ENCODE measurements at places on chromosomes 1 and 21. TPM values are rescaled to one million over a fixed set of nuclear protein-coding genes. Genes with fewer than 3 reads are reported as not detected.

The CXADR gene
- 11.7 TPM for total RNA-seq

The NPHS2 gene
- not detected for total RNA-seq

The CRYZ gene
- total RNA-seq, result 61.5 TPM

The COL8A2 gene
- total RNA-seq, result 4.8 TPM

The GJA8 gene
- total RNA-seq, result not detected

The ADIPOR1 gene
- total RNA-seq, result 146 TPM

The VWA5B1 gene
- not detected for total RNA-seq

The TPRG1L gene
- total RNA-seq, result 19.9 TPM

The GBP7 gene
- not detected for total RNA-seq

The PRAMEF13 gene
- total RNA-seq, result not detected

The RORC gene
- total RNA-seq, result 0.16 TPM

The OVAAL gene
- total RNA-seq, result not detected

The ILDR2 gene
- not detected for total RNA-seq

The FAM3B gene
- total RNA-seq, result not detected

The ESRRG gene
- 0.04 TPM for total RNA-seq

The FBXO2 gene
- total RNA-seq, result 61.7 TPM

The KLHL17 gene
- 9.5 TPM for total RNA-seq

The LRRIQ3 gene
- total RNA-seq, result 0.39 TPM

The SPRR1A gene
- not detected for total RNA-seq

The MPL gene
- 0.34 TPM for total RNA-seq

The KCNE1 gene
- total RNA-seq, result 0.38 TPM

The KRTAP10-5 gene
- not detected for total RNA-seq

The KAZN gene
- total RNA-seq, result 6.8 TPM

The FAM78B gene
- not detected for total RNA-seq

The MAP3K6 gene
- total RNA-seq, result 10.7 TPM

The C8B gene
- not detected for total RNA-seq

The TMEM200B gene
- 6.6 TPM for total RNA-seq

The INAVA gene
- total RNA-seq, result 63.9 TPM

The TFF3 gene
- total RNA-seq, result not detected

The DCST2 gene
- total RNA-seq, result not detected

The CLCA4 gene
- total RNA-seq, result 0.15 TPM

The HEYL gene
- 0.08 TPM for total RNA-seq

The TRIM62 gene
- total RNA-seq, result 2.0 TPM

The CRNN gene
- not detected for total RNA-seq

The NTNG1 gene
- 0.31 TPM for total RNA-seq

The C1orf56 gene
- 1.7 TPM for total RNA-seq

The LCE5A gene
- not detected for total RNA-seq

The FOXO6 gene
- total RNA-seq, result not detected

The AADACL4 gene
- total RNA-seq, result not detected

The TTC22 gene
- total RNA-seq, result 10.6 TPM

The CHRM3 gene
- not detected for total RNA-seq

The CNTN2 gene
- not detected for total RNA-seq

All from hair follicular keratinocyte (primary cell).